ENCODE measurements at places on chromosomes 16 and 17.

DNA sequence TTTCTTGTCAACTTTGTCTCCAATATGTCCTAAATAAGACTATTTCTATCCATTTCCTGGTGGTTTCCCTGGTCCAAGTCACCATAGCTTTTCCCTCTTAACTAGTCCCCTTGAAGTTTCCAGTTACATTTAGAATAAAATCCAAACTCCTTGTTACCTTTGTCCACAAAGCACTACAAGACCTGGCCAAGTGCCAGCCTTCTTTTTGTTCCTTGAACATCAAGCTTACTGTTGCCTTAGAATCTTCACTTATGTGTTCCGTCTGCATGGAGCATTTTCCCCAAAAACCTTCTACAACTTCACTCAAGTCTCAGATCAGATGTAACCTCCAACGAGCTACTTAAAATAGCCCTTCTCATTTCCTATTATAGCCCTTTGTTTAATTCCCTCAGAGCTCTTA, 101.4 kb downstream of the ITFG1 start:
- no peak for DNase-seq

GRCh38 chr17:81160306-81160705, 5.0 kb upstream of the PVALEF start:
- no peak for DNase-seq

DNA sequence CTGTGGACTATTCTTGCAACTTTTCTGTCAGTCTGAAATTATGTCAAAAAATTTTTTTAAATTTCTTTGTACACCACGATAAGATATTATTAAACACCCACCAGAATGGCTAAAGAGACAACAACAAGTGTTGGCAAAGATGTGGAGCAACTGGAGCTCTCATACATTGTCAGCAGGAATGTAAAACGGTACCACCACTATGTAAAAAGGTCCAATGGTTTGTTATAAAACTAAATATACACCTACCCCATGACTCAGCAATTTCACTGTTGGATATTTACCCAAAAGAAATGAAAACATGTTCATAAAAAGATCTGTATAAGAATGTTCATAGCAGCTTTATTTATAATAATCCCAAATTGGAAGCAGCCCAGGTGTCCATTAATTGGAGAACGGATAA, 7.2 kb downstream of the KIAA0753 start:
- no peak for DNase-seq

DNA sequence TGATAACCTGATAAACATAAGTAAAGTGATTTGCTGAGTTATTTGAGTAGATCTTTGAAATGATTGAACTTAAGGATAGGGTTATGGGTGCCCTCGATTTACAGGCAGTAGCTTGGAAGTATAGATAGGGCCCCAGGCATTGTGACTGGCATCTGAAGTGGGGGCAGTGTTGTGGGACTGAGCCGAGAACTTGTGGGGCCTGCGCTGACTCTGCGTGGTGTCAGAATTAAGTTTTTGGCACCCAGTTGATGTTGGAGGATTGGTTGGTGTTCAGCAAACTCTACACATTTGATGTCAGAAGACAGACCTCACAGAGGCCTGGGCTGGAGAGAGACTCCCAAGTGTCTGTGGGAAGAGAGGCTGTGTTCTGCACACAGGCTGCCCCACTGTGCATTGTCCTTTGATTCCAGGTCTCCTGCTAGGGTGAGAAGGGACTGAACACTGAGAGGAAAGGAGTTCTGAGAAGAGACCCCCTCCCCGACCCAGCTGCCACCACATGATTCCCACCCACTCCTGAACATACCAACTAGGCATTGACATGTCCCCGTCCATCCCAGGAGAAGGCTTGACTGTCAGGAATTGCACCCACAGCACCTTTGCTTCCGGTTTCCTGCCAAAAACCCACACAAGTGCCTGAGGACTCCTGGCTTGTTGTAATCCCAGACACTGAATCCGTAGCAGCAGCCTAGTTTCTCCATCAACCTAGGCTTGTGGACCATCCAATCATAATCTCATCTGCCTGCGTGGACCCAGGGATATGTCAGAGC, 4.5 kb downstream of the ZNF267 start:
- no peak for DNase-seq

GRCh38 chr17:40664582-40665333, at the start of gene KRT222:
KRT222 (minus strand) TSS chr17:40665177; CDS start chr17:40665099, 78 bp downstream.
- no peak for DNase-seq

- no peak for DNase-seq
Observed at GRCh38 chr16:50671644-50672260, 9.4 kb downstream of the SNX20 start.

GRCh38 chr17:55690105-55690508, 32.6 kb downstream of the TMEM100 start:
- DNase-seq = no peak

DNA sequence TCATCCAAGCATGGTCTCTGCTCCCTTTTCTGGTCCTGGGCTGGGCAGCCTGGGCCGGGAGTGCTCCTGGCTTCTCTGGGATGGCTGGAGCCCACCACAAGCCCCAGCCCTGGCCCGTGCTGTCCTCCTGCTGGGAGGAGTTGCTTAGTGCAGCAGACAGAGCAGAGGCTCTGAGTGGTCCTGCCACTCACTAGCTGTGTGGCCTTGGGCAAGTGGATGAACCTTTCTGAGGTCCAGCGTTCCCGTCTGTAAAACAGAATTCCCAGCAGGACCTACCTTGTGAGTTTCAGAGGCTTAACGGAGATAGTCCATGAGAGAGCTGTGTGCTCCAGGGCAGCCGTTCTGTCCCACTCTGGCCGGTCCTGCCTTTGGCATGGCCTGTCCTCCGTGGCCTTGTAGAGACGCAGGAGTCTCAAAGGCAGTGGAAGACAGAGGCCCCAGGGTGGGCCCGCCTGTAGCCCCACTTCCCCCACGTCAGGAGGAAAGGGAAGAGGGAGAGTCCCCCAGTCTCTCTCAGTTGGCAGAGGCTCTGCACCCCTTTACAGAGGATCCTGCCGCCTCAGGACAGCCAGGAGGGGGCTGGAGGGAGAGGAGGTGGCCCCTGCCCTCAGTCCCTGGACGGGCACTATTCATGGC, 7.8 kb downstream of the MYO15B start:
- no peak for DNase-seq

All from stimulated activated CD8-positive, alpha-beta memory T cell treated with anti-CD3 and anti-CD28 coated beads, Interleukin-7, amount 100 ng/mL, for 1 hour (primary cell).